ENCODE measurements at places on chromosomes 7 and 10. TPM values are rescaled to one million over a fixed set of nuclear protein-coding genes. Genes with fewer than 3 reads are reported as not detected.

The PAX2 gene
- not detected for total RNA-seq

The AGBL3 gene
- total RNA-seq = 2.4 TPM

The SLC18A3 gene
- not detected for total RNA-seq

The CLDN4 gene
- total RNA-seq = 0.12 TPM

The TUBAL3 gene
- total RNA-seq = not detected

The IGF2BP3 gene
- 1.3 TPM for total RNA-seq

The BMI1 gene
- 45.9 TPM for total RNA-seq

The MYH16 gene
- not detected for total RNA-seq

The NUTM2D gene
- total RNA-seq = 3.0 TPM

The ZCWPW1 gene
- 3.3 TPM for total RNA-seq

GRCh38 chr7:90626013-90626412 is 29.9 kb downstream of the CDK14 start:
- no peak overlapping the region for H3K4me3 ChIP-seq
- H3K27me3 ChIP-seq = no peaks in the 10 kb centered on the region
- no peaks in the 10 kb centered on the region for H3K36me3 ChIP-seq
- no peaks in the 10 kb centered on the region for H3K4me1 ChIP-seq
- H3K27ac ChIP-seq = no peak overlapping the region

DNA sequence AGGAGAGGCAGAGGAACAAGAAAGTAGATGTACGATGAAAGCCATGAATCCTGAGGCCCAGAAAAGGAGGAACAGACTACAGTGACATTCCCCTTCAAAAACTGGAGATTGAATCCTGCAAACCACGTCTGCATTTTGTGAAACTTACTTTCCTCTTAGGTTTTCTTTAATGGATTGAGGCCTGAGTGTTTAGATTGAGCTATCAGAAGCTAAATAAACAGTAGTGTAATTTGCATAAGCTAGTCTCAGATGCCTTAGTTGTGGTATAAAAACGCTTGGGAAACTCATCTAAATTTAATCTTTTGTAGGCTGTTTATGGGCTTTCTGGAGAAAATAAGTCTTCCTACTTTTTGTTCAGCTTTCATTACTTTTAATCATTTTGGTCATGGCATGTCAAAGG is 94.8 kb upstream of the HDAC9 start:
- H3K27ac ChIP-seq = no peak overlapping the region
- no peaks in the 10 kb centered on the region for H3K36me3 ChIP-seq
- H3K4me1 ChIP-seq = no peaks in the 10 kb centered on the region

- no peak for DNase-seq
- H3K36me3 ChIP-seq = no peaks in the 10 kb centered on the region
- H3K4me1 ChIP-seq = no peaks in the 10 kb centered on the region
Observed at GRCh38 chr7:158400601-158401225, 186.9 kb downstream of the PTPRN2 start.

GRCh38 chr10:12417331-12417730 is 68.0 kb downstream of the CAMK1D start:
- H3K4me1 ChIP-seq = peaks cover 20% of the 10 kb centered on the region
- H3K27ac ChIP-seq = no peak overlapping the region
- H3K27me3 ChIP-seq = peaks cover 6% of the 10 kb centered on the region
- H3K36me3 ChIP-seq = peaks cover 2% of the 10 kb centered on the region
- no peak overlapping the region for H3K4me3 ChIP-seq
- no peak for DNase-seq

DNA sequence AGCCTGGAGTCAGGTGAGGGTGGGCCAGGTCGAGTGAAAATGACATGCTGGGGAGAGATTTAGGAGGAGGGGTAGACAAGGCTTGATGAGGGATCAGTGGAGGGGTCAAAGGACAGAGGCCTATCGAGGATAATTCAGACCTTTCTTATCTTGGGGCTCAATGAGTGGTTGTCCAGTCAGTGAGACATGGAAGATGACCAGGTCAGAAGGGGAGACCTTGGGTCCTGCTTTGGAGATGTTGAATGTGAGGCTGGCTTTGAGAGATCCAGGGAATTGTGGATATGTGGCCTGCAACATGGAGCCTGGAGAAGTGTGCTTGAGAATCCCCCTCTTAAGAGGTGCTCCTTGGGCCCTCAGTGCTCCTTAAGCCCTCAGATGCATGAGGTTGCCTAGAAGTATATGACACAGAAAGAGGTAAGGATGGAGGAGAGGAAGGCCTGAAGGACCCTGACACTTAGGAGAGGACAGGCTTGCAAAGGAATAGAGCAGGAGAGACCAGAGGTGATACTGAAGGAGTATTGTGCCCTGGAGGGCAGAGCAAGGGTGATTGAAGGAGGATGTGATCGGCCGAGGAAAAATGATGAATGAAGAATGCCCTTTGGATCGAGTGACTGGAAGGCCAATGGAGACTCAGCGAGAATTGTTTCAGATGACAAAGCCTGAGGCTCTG is 129.8 kb upstream of the GPR26 start:
- no peaks in the 10 kb centered on the region for H3K4me1 ChIP-seq
- no peak for DNase-seq
- no peak overlapping the region for H3K27ac ChIP-seq
- H3K4me3 ChIP-seq = no peak overlapping the region
- no peaks in the 10 kb centered on the region for H3K36me3 ChIP-seq
- peaks cover 50% of the 10 kb centered on the region for H3K27me3 ChIP-seq

- H3K27ac ChIP-seq = no peak overlapping the region
- no peaks in the 10 kb centered on the region for H3K36me3 ChIP-seq
- H3K27me3 ChIP-seq = peaks cover 64% of the 10 kb centered on the region
- no peak overlapping the region for H3K4me3 ChIP-seq
Observed at GRCh38 chr7:6256677-6257535, 15.5 kb downstream of the CYTH3 start.

DNA sequence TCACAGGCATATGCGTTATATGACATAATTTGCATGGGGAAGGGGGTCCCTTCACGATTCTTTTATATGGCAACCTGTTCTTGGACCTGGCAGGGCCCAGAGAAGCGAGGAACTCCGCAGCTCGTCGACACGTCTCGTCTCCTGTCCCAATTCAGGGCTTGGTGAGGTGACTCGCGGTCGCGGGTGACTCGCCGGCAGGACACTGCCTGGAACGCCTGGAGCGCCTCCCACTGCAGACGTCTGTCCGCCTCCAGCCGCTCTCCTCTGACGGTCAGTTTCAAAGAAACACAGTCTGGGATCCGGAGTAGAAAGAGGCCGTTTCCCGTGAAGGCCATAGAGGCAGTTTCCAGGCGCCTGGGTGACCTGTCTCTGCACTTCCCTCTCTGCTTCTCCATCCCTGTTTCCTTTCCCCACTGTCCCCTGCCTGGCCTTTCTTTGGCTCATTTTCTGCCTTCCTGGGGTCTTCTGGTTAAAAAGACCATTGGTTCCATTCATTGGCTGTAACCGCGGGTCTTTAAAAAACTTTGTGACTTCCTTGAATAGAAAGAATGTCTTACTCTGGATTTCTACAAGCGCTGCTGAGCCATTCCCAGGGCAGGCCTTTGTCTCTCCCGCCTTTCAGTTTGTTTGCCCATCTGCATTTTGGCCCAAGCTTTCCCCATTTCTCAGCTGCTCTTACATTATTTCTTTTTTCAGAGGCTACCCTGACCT is 1.2 kb downstream of the UPP1 start:
- peaks cover 74% of the 10 kb centered on the region for H3K4me1 ChIP-seq
- H3K4me3 ChIP-seq = peak overlapping the region; percentile 82
- peak overlapping the region; percentile 98 for H3K27ac ChIP-seq
- peaks cover 46% of the 10 kb centered on the region for H3K36me3 ChIP-seq

All from activated CD8-positive, alpha-beta memory T cell treated with anti-CD3 and anti-CD28 coated beads, Interleukin-2, amount 10 ng/mL, durations not matched to agents 7 days and 5 days (primary cell).